Activated T-cell treated with anti-CD3 and anti-CD28 coated beads, Interleukin-2, amount 50 U/mL, for 48 hours (primary cell): ENCODE measurements at places on chromosomes 16 and 17.

- no peak for DNase-seq
These were observed 166.4 kb downstream of the CYB561 start for GRCh38 chr17:63279498-63280230.

DNA sequence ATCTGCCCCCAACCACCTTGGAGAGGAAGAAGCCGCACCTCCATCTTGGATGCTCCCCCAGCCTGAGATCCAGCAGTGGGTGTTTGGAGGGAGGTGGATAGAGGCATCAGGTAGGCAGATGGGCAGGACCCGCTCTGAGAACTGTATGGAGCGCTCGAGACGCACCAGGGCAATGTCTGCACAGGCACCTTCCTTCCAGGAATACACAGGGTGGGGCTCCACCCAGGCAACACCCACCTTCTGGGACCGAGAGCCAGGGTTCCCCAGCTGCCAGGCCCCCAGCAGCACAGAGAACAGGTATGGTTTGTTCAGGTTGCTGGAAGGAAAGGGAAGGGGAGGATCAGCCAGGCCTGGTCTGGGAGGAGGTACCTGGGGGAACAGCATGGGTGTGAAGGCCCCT lies 2.4 kb downstream of the PRSS22 start:
- no peak for DNase-seq

- DNase-seq, result no peak
These were observed 47.7 kb downstream of the CFDP1 start for GRCh38 chr16:75385507-75386152.

DNA sequence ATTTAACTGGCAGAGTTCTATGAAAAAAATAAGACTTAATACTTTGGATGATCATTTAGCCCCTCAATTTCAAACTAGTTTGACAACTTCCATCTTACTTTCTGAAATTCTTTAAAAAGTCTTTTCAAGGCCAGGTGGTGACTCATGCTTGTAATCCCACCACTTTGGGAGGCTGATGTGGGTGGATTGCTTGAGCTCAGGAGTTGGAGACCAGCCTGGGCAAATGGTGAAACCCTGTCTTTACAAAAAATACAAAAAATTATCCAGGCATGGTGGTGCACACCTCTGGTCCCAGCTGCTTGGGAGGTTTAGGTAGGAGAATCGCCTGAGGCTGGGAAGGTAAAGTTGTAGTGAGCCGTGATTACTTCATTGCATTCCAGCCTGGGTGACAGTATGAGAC lies 154.4 kb downstream of the TANC2 start:
- no peak for DNase-seq

GRCh38 chr17:72976971-72977770 lies 115.3 kb downstream of the SLC39A11 start:
- no peak for DNase-seq
